ENCODE measurements at places on chromosomes 6 and 20.
A peak's percentile ranks its signal among the peaks of the same experiment; 100 is the strongest.

DNA sequence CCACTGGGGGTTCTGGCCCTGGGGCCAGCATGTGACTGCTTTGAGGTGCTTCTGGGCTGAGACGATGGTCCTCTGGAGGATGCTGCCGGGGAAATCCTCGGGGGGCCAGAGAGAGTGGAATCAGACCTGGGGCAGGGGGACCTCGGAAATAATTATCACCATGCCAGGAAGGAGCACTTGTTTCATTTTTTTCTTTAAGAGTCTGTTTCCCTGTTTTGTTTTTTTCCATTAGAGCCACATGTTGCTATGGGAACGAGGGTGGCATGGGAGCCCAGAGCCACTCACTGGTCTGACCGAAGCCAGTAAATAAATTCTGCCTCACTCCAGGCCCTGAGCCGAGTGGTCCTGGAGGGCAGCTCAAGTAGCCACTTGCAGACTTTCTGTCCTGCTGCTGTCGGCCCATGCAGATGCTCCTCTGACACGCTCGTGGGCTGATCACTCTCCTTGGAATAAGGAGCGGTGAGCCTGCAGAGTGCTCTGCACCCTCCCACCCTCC lies 365.1 kb downstream of the ZFAND3 start:
- no peak for DNase-seq

GRCh38 chr20:53829255-53829723 lies 235.7 kb upstream of the ZNF217 start:
- DNase-seq, result peak; percentile 62

- DNase-seq, result no peak
Observed at GRCh38 chr20:25294459-25295385, 46.8 kb downstream of the PYGB start.

- DNase-seq, result no peak
Observed at GRCh38 chr6:127383988-127384387, 40.6 kb upstream of the ECHDC1 start.

DNA sequence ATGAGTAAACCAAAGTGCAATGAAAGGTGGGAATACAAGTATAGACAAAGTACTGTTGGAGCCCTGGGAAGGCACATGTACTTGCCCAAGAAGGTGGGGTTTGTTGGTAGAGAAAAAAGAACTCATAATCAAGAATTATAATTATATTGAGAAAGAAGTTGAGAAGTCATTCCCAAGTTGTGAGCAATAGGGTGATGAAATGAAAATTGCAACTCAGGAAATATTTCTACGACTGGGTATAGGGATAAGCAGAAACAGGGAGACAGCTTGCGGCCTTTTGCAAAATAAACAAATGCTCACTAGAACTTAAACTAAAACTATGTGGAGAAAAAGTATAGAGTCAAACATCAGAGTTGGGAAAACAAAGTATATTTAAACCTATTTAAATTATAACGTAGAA lies 250.7 kb upstream of the FAM83B start:
- DNase-seq, result no peak

DNA sequence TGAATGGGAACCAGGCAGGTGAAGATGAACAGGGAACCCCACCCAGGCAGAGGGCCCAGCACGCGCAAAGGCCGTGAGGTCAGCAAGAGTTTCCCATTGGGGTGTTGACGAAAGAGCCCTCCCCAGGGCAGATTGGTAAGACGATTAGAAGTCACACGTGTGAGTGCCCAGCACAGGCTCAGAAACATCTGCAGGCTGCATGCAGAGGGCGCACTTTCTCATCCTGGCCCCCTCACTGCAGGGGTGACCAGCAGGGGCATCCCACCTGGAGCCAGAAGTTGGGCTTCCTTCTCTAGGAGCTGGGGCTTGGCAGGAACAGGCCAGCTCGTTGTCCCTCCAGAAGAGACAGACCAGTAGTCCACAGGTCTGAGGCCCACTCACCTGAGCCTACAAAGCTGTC lies 38.4 kb downstream of the VSTM2L start:
- DNase-seq, result no peak

- DNase-seq, result no peak
Observed at GRCh38 chr20:23192469-23192868, 106.3 kb upstream of the CD93 start.

GRCh38 chr6:71043902-71044301 lies 87.0 kb upstream of the B3GAT2 start:
- DNase-seq, result no peak

DNA sequence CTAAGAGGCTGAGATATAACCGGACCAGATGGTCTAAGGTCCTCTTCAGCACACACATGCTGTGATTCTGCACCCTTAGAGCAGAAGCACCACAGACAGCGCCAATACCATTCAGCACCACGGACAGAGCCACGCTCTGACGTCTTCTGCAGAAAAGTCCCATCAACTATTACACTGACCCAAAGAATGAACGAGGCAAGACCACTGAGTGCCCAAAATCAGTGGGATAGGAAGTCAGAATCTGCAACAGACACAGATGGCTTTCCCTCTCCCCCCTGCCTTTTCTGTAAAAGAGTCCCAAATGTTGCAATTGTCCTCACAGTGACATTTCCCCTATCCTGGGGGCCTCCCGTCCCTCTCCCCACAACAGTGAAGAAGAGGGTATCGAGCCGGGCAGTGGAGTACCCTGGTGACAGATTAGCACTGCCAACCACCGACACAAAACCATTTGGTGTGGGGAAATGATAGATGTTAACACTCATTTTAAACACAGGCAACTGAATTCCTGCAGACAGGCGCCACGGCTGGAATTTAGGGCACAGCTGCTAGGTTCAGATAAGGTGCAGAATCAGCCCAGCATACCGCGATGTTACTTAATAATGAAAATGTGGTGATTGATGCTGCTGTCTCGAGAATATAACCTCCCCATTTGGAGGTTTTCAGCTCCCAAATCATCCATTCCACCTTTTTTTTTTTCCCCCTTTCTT lies 66.6 kb upstream of the CTNNBL1 start:
- peak; percentile 6 for DNase-seq

DNA sequence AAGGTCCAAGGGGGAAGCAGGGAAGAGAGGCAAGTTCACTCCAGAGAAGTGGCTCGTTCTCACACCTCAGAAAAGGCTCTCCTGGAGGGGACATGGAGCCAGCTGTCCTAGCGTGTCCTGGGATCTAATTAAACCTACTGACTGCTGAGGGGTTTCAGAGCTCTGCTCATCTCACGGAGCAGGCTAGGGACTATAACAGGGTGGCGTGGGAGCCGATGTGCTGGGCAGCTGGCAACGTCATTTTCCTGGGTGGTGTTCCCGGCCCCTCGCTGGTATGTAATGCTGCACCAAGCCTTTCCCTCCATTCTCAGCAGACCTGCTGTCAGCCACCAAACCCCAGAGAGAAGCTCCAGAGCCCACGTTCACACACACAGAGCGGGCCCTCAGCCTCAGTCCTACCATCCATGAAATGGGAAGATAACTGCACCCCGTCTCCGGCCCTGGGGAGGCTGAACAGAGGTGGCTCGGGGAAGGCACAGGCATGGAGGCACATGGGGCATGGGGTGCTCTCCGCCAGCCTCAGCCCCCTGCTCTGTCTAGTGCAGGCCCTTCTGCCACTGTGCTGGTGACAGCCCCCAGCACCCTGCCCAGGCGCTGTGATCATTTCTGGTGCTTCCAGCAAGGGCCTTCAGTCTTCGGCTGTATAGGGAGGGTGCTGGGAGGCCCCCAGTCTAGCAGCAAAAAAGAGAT lies 1.9 kb downstream of the CST7 start:
- DNase-seq, result no peak

GRCh38 chr6:5285081-5285480 lies 23.8 kb downstream of the FARS2 start:
- DNase-seq, result no peak

DNA sequence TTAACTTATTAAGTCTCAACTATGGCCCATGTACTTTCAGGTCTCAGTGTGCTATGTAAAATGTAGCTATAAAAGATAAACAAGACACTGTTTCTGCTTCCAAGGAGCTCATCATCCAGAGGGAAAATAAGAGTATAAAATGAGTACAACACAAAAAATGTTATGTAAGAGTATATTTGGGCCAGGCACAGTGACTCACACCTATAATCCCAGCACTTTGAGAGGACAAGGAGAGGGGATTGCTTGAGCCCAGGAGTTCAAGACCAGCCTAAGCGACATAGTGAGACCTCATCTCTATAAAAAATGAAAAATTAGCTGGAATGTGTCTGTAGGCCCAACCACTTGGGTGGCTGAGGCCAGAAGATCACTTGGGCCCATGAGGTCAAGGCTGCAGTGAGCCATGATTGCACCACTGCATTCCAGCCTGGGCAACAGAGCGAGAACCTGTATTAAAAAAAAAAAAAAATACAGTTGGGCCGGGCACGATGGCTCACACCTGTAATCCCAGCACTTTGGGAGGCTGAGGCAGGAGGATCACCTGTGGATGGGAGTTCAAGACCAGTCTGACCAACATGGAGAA lies 124.0 kb downstream of the EDN1 start:
- no peak for DNase-seq

- no peak for DNase-seq
Observed at GRCh38 chr6:503610-504362, 112.2 kb downstream of the IRF4 start.

- no peak for DNase-seq
Observed at GRCh38 chr6:18507561-18507960, 120.4 kb downstream of the RNF144B start.

- DNase-seq, result no peak
Observed at GRCh38 chr20:8880085-8880853, 188.6 kb upstream of the PLCB4 start.

DNA sequence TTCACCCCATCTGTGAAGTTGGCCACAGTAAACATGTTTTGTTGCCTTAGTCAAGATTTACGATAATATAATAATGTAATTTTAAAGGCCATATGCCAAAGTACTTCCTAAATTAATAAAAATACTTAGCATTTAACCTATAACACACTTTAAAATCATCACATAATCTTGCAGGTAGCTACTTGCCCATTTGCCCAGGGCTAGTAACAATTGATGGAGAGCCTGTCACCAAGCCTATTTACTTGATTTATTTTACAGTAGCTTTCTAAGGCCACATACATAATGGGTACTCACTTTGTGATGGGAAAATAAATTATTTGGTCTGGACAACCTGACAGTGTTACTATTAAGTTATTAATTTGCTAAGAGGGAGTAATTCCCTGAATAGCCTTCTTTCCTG lies 14.5 kb downstream of the BTBD9 start:
- no peak for DNase-seq

- no peak for DNase-seq
Observed at GRCh38 chr6:53651764-53652401, 13.7 kb downstream of the KLHL31 start.

DNA sequence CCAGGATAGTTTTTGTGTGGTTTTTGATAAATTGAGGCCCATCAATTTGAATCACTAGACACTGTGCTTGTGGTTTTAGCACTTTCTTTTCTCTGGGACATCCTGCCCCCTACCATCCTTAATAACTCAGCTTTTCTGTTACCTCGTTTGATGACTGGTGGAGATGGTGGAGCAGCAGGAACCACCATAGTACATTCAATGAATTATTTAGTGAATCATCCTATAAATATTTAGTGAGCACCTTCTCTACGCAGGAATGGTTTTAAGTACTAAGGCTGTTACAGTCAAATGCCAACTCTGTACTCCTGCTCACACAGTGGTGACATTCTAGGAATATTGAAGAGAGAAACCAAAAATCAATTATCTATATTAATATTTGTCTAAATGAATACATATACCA lies 585.2 kb downstream of the HAO1 start:
- no peak for DNase-seq

GRCh38 chr6:169229615-169230321 lies 23.9 kb downstream of the THBS2 start:
- no peak for DNase-seq

GRCh38 chr6:134537146-134537555 lies 219.2 kb upstream of the SGK1 start:
- DNase-seq, result peak; percentile 29

- no peak for DNase-seq
Observed at GRCh38 chr6:166477647-166478365, 95.1 kb upstream of the MPC1 start.

DNA sequence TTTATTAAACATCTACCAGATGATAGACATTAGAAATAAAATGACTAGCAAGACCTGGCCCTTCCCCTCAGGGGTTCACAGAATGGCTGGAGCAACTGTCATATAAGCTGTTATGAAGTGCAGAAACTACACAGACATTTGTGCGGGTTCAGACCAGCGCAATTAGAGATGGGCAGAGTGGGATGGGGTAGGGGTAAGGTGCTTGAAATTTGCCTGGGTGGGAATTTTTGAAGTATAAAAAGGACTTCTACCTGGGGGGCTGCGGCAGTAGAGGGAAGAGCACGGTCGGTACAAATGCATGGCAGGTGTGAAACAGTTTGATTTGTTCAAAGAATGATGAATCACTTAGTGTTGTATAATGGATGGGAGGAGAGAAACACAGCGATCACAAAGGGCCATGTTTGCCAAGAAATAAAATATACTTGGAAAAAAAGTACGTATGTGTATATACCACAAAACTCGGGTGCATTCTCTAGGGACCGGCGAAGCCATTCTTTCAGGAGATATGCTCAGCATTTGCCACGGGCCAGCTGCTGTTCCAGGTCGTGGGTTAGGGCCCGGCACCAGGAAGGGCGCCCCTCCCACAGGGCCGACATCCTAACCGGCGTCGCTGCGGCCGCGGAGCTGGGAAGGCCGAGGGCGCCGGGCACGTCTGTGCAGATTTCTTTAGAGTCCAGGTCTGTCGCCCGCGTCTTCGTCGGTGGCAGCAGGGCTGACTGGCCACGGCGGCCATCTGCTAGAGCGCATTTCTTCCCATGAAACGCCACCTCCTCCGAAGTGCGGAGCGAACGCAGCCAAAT lies 809 bp upstream of the NOL7 start:
- DNase-seq, result peak; percentile 4

GRCh38 chr20:1734269-1734858 lies 76.8 kb upstream of the SIRPG start:
- peak; percentile 40 for DNase-seq

DNA sequence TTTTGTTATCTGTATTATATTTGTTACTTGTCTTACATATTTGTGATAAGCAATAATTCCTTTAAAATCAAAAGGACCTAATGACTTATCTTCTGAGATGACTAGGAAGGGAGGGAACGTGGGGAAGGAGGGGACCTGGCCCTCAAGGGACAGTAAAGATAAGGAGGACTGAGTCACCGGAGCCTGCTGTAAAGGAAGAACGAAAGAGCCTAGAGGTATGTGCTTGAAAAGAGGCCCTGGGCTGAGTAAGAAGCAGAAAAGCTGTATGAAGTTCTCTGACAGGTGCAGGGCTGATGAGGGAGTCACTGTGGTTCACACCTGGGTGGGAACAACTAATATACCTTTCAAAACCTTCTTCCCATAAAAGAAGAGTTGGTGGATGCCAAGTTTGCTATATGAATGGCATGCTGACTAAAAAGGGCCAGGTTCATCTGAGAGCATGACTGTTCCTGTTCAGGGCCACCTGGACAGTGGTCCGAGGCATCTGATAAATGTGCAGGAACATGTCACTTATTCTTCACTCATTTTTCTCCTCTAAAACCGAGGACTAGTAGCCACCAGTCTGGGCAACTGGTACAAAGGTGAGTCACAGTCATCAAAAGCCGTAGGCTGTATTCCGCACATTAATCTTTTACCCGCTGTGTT lies 111.3 kb downstream of the TNFAIP3 start:
- DNase-seq, result no peak

- DNase-seq, result no peak
Observed at GRCh38 chr20:22590662-22591061, 6.3 kb upstream of the FOXA2 start.

Measured in smooth muscle cell of the brain vasculature (primary cell).